Colonic mucosa (tissue), 4 donors: ENCODE measurements at places on chromosomes 5 and 9.

- no peak for DNase-seq
Observed at GRCh38 chr5:191949-192690, 825 bp downstream of the LRRC14B start.

DNA sequence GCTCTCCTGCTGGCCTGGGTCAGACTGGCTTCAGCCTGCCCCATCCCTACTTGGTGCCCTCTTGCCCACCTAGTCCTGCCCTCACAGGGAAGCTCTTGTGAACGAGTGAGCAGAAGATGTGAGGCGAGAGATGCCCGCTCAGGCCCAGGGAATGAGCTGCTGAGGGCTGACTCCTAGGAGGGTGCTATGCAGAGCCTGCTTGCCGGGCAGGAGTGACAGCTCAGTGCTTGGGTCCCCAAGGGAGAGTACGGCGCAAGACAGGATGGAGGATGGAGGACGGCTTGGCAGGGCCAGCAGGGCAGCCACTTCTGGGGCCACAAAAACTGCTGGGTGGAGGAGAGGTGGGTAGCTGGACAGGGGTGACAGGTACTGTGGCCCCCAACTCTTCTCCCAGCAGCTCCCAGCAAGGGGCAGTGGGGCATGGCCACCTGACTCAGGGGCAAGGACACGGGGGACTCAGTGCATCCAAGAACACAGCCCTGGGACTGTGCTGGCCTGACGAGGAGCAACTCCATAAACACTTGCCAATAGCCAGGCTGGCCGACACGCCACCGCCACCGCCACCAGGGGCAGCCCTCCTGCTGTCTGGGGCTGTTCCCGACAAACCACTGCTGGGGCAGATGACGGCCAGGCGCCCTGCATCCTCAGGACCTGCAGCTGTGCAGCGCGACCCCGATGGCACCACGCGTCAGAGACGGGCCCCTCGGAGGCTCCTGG lies 55.6 kb upstream of the UBAC1 start:
- no peak for DNase-seq

DNA sequence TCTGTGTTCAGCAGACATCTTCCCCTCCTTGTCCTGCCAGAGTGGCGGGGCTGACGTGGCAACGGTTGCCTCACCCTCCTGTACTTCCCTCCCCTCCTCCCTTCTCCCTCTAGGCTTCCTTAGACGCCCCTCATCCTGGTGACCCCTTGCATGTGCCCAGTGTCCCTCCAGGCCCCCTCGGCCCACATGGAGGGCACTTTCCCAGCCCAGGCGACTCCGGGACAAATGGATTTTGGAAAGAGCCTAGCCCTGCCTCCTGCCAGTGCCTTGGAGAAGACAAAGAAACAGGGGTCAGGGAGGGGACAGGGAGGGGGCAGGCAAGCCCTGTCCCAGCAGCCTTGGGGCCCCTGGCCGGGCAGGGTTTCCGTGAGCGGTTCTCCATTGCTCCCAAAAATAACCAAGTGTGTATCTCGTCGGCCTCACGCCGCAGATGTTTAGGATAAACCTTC lies 38.3 kb upstream of the NEURL1B start:
- no peak for DNase-seq

- DNase-seq: no peak
Observed at GRCh38 chr5:56227691-56228090, 5.4 kb downstream of the ANKRD55 start.

- DNase-seq: no peak
Observed at GRCh38 chr9:20526500-20527319, 95.6 kb downstream of the MLLT3 start.

DNA sequence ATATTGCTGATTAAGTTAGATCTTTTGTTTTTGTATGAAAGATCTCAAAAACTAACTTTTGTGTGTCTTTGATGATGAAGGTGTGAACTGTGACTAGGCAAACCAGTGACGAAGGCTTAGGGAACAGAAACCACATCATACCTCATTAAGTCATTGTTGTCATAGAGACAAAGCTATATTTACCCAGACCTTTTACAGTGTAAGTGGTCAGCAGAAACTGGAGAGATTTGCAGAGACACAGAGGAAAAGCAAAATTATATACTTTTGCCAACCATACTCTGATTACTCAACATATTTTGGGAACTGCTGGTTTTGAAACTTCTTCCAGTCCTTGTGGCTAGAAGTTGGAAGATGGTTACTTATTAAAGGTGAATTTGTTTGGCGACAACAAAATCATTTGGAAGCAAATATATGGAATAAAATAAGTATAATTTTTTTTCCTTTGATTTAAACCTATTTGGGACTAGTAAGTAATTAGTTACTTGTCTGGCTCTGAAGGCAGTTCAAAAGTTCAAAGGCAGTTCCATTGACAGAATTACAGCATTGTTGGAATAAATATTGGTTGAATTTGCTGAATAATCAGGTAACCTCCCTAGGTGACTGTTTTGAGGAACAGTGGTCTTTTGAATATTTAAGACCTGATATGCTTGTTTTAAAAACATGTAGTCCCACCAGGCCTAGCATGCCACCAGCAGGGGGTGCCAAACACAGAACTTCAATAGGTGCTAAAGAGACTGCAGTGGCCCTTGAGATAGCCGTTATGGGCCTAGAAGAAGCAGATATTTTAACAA lies 103.8 kb downstream of the RPS23 start:
- peak; percentile 61 for DNase-seq

DNA sequence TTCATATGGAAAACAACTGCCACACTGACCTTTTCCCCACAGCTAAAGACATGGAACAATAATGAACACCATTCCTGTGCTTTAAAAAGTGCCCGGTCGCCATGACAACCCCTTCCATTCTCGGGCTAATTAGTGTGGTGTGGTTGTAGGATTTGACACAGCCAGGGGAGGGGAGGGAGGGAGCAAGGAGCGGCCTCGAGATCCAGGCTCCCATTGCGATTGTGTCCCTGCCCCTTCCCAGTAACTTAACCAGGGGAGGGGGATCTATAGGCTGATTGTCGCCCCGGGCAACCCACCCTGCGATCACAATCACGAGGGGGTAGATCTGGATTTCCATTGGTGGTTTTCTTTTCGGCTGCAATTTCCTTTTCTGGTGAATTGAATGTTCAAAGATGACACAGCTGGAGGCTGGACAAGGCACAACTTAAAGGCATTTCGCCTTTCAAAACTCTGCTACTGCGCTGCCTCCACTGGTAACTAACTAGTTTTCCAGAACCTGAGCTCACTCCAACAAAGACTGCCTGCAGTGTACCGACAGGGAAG lies 96.7 kb upstream of the RETREG1 start:
- DNase-seq: no peak

DNA sequence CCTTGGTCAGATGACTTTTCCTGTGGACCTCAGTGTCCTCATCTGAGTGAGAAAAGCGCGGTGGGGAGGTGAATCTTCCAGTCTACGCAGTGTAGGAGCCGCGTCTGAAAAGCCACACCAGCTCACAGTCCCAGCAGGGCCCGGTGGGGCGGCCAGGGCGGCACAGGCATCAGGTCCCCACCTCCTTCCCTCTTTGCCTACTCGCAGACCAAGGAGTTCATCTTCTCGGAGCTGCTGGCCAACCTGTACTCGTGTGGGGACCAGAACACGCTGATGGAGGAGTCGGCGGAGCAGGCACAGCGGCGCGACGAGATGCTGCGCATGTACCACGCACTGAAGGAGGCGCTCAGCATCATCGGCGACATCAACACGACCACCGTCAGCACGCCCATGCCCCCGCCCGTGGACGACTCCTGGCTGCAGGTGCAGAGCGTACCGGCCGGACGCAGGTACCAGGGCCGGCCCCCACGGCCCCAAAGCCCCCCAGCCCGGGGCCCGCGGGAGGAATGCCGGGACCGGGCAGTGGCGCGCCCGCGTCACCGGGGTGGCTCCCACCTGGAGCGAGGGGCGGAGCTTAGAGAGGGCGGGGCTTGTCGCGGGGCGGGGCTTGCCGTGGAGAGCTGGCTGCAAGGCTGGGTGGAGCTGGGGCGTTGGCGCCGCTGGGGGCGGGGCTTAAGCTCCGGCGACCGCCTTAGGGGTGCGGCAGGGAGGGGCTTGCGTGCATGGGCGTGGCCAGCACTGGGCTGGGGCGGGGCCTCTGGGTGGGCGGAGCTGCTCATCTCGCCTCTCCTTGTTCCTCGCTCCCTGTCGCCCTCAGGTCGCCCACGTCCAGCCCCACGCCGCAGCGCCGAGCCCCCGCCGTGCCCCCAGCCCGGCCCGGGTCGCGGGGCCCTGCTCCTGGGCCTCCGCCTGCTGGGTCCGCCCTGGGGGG lies 25.6 kb downstream of the GOLGA2 start:
- DNase-seq: peak; percentile 100

- DNase-seq: no peak
Observed at GRCh38 chr5:113237893-113238292, 196.9 kb downstream of the TSSK1B start.

DNA sequence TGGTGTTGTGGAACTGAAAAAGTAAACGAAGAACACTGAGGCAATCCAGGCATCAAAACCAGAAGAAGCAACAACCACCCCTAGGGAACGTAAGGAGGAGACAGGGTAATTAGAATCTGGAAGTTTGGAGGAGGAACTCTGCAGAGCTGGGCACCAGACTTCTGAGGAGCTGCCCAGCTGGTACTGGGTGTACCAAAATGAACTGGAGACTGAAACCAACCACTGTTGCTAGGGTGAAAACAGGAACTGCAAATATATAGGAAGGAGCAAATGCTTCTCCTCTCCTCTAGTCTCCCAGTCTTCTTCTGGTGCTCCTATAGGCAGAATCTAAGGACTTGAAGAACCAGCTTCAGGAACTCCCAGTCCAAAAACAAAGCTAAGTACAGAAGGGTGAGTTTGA lies 189.8 kb downstream of the ELAVL2 start:
- DNase-seq: no peak

DNA sequence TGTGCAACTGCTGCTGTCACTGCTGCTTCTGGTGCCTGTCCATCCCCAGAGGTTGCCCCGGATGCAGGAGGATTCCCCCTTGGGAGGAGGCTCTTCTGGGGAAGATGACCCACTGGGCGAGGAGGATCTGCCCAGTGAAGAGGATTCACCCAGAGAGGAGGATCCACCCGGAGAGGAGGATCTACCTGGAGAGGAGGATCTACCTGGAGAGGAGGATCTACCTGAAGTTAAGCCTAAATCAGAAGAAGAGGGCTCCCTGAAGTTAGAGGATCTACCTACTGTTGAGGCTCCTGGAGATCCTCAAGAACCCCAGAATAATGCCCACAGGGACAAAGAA lies 265 bp downstream of the CA9 start:
- no peak for DNase-seq

DNA sequence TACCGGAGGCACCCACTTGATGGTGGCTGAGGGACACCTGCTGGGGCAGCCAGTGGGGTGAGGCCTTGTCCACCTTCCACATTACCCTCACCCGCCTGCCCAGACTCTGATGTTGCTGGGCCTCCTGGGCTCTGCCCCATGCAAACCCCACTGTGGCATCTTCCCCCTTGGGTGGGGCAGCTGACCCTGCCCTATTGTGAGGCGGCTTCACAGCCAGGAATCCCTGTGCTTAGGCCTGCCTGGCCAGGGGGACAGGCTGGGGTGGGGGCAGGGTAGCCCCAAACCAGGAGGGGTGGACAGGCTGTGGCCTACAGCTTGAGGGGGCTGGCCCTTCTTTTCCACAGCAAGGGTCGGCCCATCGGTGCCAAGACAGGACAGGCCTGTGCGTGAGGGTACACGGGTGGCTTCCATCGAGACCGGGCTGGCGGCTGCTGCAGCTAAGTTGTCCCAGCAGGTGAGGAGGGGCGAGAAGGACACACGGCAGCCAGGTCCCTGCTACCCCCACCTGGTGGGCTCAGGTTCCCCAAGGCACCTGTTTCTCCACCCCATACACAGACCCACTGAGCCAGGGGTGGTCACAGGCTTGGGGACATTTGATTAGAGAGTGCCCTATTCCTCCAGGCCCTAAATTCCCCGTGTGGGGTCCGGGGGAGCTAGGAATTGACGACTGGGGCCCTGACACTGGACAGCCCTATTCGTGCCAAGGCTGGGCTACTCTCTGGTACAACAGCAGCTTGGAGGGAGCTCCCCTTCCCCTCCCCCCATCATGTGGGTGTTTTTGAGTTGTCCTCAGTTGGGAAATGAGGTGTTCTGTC lies 99.2 kb downstream of the PHF2 start:
- peak; percentile 13 for DNase-seq

- DNase-seq: peak; percentile 51
Observed at GRCh38 chr5:50667023-50667652, 701 bp downstream of the PARP8 start.

GRCh38 chr9:112535301-112535700 lies 48.7 kb downstream of the KIAA1958 start:
- DNase-seq: no peak
